ENCODE measurements at places on chromosomes 13 and 19.

DNA sequence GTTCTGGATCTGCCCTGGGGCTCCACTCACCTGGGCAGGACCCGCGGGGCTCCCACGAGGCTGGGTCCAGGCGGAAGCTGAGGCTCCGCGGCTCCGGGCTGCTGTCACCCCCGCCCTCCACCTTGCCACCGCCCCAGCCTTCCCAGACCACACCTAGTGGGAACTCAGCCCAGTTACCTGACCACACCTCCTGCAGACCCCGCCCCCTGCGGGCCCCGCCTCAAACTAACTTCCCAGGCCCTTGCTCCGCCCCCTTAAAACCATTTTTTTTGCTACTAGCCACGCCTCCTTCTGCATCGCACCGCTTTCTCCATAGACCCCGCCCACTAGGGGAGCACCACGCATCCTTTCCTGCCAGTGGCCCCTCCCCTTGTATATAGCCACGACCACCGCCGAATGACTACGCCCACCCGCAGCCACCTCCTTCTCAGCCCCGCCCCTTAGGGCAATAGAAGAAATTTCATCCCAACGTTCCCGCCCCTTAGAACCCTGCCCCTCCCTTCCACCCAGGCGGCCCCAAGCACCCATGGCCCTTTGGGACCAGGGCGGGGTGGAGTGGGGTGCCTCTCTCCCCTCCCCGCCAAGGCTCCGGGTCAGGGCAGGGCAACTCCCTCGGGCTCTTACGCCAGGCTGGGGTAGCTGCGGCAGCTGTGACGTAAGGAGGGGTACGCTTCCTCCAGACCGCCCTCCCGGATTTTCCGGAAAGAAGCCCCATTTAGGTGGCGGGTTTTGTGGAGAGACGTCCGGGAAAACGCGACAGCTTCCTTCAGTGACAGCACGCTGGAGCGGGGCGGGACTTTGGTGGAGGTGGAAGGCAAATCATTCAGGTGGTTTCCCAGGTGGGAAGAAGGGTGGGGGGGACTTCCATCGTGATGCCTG, at the start of gene SH2D3A:
Gene SH2D3A, minus strand, starts transcription at position 79 of the 879 bp plus-strand sequence. CDS start 3,687 bp downstream, outside the sequence.
- no peak for DNase-seq

DNA sequence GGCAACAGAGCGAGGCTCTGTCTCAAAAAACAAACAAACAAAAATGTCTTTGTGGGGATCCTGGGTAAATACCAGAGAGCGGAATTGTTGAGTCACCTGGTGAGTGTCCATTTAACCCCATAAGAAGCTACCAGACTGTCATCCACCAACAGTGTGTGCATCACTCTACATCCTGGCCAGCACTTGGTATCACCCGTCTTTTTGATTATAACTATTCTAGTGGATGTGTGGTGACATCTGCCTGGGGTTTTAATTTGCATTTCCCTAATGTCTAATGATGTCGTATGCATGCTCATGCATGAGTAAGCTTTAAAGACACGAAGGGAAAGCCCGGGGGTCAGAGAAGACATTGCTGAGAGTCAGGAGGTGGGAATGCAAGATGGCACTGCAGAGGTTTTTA, 126.7 kb upstream of the MRI1 start:
- no peak for DNase-seq

DNA sequence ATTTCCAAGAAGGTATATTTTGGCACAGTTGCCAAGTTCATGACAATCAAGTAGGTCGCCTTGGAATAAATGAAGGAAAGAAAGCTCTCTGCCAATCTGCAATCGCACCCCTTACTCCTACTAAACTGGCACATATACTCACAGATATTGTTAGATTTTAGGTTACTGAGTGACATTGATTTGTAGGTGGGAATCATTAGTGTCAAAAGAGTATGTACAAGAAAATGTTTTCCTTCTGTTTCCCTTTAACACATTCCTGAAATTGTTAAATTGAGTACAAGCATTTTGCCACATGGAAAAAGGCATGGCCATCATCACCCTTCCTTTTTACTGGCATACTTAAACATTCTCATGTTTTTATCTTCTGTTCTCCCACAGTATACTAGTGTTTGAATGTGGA, 2868.3 kb upstream of the PCDH20 start:
- DNase-seq, result no peak

- no peak for DNase-seq
Observed at GRCh38 chr13:74620711-74621110, 486.5 kb upstream of the KLF12 start.

GRCh38 chr13:50280441-50280937, 265.2 kb downstream of the KCNRG start:
- no peak for DNase-seq

DNA sequence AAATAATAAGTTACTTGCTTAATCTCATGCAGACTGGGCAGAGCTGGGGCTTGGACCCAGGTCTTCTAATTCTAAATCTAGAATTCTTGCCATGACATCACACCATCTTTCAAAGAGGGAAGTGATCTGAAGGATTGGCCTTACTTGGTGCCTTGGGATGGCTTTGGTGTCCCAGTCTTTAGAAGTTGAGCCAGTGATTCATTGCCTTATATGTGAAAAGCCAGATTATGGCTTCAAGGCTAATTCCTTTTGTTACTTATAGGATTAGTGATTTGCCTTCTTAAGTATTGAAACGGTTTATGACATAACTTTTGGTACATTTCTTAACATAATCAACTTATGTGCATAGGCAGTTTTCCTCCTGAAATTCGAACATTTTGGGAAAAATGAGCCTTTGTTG, 14.9 kb downstream of the COG3 start:
- DNase-seq, result no peak

DNA sequence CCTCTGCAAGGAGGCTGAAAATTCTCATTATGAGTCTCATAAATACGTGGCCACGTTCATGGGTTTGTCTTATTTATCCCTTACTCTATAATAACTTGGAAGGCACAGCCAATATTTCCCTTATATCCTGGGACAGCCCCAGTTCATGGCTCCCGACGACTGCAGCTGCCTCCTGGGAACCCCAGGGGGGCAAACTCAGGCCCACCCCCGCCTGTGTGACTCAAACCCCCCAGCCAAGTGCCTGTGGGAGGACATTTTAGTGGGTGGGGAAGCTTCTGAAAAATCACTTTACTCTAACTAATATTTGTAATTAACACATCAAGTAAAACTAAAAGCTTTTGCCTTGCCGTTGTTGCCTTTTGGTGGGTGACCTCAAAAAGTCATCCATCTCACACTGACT, 14.3 kb downstream of the RASA3 start:
- no peak for DNase-seq

- DNase-seq, result no peak
Observed at GRCh38 chr19:51694318-51695085, 1.4 kb downstream of the SPACA6 start.

- no peak for DNase-seq
Observed at GRCh38 chr13:48156466-48156865, 61.6 kb upstream of the MED4 start.

DNA sequence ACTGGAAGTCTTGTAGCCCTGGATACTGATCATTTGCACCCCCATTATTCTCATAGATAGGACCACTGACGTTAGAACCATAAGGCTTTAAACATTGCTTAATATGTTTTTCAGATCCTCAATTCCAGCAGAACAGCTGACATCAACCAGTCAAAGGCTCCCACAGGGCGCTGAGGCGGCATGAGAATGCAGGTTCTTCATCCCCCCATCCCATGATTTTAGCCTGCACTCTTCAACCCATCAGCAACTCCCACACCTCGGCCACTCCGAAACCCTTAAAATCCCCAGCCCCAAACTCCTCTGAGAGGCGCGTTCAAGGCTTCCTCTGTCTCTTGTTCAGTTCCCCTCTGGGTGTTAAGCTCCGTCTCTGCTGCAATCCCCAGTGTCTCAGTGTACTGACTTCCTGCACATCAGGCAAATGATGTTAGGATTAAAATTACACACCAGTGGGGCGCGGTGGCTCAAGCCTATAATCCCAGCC, 24.3 kb upstream of the LAMP1 start:
- no peak for DNase-seq

DNA sequence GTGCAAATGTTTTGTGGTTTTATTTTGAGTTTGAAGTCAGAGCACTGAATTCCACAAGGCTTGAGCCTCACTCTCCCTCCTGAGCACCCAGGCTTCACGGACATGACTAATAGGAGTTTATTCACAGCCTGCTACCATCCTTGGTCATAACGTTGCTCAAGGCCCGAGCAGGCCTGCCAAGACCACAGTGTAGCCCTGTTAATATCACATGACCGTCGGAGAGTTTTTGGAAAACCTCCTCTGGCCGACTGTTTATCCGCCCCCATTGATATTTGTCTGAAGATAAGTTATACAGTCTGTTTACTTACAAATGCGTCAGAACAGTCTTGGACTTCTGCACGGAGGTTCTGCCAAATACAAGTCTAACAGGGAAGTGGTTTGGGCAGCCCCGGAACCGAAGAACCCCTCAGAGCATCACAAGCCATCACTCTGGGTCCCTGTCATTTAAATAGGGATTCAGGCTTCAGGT, 89.9 kb downstream of the COL4A2 start:
- peak; percentile 54 for DNase-seq

GRCh38 chr19:1037621-1038064, 2.3 kb upstream of the ABCA7 start:
- no peak for DNase-seq

DNA sequence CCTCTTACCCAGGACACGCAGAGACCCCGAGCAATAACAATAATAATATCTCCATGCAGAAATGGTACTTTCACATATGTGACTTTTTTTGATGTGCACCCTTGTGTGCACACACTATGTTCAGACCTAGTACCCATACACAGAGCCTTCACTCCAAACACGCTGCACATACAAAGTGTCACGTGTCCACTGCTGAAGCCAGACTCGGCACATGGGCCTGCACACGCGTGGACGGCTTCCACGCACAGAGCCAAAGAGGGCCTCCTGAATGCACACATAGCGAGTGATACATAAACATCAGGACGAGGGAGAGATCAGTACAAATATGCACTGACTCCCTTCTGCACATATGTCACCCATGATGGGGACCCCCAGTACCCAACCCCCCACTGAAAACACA, 41.9 kb upstream of the POU2F2 start:
- no peak for DNase-seq

- DNase-seq, result no peak
Observed at GRCh38 chr13:23081220-23081619, 99.6 kb upstream of the SGCG start.

DNA sequence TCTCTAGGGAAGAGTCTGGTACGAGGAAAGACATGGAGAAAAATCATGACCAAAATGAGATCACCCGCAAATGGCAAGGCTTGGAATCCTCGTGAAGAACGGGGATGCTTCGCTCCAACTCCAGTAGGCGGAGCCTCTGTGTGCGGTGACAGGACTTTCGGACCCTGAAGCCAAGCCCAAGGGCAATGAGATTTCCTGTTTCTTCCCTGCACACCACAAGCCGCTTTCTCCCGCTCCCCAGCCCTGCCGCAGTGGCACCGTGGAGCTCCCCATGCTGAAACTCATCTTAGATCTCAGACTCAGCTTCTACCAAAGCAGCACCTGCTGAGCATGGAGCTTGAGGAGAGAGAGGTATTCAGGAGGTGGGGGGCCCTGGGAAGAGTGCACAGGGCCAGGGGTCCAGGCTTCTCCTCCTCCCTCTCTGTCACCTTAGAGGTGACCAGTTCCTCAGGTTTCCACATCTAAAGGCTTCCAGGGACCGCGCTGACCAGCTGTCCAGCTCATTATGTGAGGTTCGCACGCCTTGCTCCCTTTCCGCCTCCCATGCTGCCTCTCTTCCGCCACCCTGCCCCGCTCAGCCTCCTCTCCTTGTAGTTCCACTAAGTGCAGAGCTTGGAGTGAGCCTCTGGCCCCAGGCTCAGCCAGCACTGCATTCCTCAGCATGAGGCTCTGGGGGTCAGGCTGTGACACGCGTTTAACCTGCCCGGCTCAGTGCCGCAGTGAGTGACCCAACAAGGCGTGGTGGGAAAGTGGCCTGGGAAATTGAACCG, 153.8 kb upstream of the SOX1 start:
- DNase-seq, result no peak

GRCh38 chr19:52170304-52170703, 1.1 kb downstream of the ZNF836 start:
- DNase-seq, result no peak

DNA sequence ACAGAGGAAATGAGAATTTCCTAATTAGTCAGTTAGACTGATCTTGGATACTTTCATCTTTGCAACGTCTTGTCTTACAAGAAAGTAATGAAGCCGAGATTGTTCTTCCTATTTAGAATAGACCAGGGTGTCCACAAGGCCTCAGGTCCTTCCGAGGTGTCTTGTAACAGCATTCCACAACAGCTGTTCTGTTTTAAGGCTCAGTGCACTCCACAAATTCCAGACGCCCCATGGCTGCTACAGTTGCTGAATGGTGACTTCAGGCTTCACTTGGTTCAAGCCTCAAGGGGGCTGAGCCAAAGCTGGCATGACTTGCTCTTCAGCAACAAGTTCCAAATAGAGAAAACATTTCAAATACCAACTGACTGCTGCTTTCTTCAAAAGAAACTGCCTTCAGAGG, 143.4 kb downstream of the SHISA2 start:
- DNase-seq, result no peak

GRCh38 chr19:22628401-22628800, 5.7 kb upstream of the ZNF492 start:
- no peak for DNase-seq

DNA sequence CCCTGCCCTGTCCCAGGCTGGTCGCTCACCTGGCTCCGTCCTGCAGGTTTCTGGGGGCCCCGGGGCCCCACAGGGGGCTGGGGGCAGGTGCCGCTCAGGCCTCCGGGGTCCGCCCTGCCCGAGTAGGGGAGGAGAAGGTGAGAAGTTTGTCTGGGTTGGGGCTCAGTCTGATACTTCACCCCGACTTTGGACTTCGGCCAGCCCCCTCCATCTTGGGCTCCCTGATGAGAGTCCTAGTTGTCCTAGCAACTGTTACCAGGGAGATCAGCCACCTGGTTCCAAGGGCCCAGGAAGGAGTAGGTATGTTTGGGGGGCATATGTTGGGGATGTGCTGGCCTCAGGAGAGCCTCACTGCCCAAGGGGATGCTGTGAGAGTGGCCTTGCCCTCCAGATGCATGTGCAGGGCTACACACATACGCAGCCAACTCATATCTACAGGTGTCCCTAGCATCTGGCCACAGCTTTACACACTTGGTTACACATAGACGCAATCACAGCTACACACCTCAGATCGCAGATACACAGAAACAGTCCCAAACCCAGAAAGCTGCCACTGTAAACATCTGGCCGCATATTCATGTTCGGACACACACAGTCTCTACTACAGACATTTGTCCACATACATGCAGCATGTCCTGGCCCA, 3.4 kb downstream of the NUMBL start:
- no peak for DNase-seq

DNA sequence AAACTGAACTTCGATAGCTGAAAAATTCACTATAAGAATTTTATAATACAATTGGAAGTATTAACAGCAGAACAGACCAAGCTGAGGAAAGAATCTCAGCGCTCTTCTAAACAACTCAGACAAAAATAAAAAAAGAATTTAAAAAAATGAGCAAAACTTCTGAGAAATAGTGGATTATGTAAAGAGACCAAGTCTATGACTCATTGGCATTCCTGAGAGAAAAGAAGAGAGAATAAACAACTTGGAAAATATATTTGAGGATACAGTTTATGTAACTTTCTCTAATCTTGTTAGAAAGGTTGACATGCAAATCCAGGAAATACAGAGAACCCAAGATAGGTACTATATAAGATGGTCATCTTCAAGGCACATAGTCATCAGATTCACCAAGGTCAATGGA, 25.4 kb downstream of the SLC25A15 start:
- DNase-seq, result no peak

- DNase-seq, result no peak
Observed at GRCh38 chr19:47587295-47587694, 14.3 kb upstream of the ZNF541 start.

GRCh38 chr19:23070353-23071146, 46.3 kb upstream of the ZNF730 start:
- no peak for DNase-seq

Measured in HTR-8/SVneo (cell line).